ENCODE measurements at places on chromosomes 7 and 10.

DNA sequence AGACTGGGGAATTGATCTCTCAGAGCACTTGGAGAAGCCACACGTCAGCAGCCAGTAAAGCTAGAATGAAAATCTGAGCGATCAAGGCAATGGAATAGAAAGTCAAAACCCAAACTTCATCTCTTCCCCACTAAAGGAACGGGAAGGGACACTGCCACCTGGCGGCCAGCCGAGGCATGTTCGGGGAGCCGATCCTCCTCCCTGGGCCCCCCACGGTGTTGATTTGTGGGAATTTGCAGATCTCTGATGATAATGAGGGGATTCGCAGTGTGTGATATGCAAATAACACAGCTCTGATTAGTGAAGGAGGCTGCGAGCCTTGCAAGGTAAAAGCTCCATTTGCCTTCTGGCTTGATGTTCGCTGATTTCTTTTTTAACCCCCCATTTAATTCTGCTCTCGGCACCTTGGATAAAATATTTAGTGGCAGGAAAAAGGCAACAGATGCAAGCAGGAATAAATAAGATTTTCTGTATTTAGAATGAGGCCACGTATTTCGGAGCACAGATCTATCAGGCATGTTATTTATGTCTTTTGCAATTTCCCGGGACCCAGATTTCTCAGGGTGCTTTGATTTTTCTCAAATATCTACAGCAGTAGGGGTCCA is 258.6 kb downstream of the PAXIP1 start:
- DNase-seq, result no peak

DNA sequence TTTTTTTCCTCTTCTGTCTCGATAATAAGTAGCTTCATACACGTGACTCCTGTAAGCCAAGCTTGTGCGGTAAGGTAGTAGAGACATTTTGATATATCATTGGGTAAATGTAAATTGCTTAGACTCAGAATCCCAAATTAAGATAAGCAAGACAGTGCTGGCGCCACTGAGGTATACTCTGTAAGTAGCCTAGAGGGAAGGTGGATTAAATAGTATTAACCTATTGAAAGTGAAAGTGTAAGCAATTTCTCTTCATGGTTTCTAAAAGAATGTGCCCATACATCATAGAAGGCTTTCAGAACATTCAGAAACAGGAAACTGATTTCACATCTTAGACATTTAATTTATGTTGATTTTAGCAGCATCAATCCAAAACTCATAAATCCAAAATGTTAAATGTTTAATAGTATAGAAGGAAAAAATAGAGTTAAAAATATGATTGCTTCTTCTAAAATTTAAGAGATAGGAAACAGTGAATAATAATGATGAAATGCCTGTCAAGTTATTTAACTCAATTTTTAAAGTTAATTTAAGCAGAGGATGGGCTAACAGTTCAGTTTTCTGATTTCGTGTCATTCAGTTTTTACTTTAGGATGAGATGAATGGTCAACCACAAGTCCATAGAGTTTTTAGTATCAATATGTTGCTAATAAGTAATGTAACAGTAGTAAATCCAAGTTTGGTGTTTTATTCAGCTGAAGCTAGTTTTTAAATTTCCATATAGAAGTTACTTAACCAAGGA is 36.8 kb downstream of the LRRC72 start:
- no peak for DNase-seq

- no peak for DNase-seq
These were observed 163.8 kb downstream of the ELMO1 start for GRCh38 chr7:37284805-37285231.

- peak; percentile 92 for DNase-seq
These were observed 29.8 kb upstream of the GNA12 start for GRCh38 chr7:2873686-2874551.

DNA sequence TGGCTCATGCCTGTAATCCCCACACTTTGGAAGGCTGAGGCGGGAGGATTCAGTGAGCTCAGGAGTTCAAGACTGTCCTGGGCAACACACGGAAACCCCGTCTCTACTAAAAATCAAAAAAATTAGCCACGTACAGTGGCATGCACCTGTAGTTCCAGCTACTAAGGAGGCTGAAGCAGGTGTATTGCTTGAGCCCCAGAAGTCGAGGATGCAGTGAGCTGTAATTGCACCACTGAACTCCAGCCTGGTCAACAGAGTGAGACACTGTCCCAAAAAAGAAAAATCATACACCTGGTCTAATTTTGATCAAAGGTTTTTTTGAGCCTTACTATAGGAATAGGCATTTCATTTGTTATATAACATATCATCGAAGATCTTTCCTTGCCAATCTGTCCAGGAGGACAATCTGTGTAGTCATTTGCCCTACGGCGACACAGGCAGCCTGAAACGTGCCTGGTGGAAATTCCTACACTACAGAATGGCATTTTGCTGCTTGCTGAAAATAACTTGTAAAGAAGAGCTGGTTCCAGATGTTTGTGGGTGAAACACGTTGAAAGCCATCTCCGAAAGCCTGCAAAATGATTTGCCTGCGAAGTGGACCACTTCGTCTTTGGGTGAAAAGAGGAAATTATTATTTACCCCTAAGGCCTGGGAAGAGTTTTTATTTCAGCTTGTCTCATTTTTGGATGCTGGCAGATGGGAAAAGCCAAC is 31.3 kb upstream of the GDI2 start:
- no peak for DNase-seq

DNA sequence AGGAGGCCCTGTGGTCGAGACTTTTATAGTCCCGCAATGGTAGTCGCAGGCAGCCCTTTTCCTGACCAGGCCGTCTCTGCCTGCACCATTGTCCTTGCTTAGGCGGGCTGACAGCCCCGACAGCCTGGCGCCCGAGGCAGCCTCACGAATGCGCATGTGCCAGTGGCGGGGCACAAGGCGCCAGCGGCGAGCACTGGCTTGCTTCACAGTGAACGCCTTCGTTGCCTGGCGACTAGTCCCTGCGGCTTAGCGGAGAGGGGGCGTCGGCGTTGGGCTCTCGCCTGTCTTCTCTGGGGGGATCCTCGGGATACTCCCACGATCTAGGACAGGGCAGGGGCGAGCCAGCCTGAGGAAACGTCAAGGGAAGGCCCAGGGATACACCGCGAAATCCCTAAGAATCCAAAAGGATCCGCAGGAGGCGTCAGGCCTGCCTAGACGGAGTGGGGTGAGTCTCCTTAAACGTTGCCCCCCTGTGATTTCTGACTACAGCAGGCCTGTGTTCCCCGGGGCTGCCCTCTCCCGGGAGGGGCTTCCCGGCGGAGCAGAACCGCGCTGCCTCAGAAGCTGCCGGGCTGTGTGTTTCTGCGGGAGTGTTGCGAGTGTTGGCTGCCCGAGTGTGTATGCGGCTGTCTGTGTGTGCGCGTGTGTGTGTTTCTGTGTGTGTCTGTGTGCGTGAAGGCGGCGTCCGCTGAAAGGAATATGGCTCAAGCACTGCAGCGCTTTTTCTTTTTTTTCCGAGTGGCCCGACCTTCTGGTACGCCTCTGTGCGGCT is 20.5 kb upstream of the ZNF273 start:
- no peak for DNase-seq

DNA sequence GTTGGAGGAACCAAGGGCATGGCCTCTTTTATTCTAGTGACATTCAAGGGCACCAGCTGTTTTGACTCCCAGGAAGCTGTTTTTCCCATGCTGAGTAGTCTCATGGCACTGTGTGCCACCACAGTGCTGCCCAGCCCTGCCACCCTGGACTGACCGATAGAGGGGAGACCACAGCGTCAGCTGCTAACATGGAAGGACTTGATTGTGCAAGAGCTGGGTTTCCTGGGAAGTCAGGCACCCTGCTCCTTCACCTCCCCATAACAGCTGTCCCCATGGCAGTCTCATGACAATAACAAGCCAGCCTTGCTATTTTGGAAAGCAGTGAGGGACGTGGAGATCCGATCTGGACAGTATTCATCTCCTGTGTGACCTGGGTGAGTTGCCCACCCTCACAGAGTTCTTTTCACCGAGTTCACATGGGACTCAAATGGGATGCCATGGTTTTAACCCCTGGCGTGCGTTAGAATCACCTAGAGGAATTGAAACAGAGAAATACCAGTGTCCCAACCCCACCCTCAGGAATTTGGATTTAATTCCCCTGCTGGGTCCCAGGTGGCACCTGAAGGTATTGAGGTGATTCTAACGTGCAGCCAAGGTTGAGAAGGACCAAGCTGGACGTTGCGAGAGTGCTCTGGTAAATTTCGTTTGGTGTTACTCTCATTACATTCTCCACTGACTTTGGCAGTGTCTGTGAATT is 174.8 kb downstream of the CELF2 start:
- no peak for DNase-seq

DNA sequence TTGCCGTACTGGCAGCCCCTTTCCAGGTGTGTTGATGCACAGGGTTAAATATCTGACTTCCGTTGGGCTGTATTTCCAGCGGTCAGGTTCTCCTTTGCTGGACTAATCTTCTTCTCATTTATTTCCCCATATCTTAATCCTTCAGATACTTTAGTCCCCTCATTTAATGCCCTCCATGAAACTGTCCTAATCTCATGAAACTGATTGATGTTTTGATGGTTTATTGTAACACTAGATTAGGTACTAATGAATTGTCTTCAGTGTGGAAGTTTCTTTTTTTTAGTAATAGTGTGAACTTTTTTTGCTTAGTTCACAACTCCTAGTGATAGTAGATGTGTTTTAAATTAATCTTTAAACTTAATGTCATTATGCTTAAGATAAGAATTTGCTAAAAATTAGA is 6.3 kb downstream of the CUL1 start:
- no peak for DNase-seq

- DNase-seq, result no peak
These were observed 2.2 kb downstream of the EGFR start for GRCh38 chr7:55021053-55021452.

- DNase-seq, result no peak
These were observed 183.4 kb downstream of the PTPN20 start for GRCh38 chr10:47094636-47095035.

- no peak for DNase-seq
These were observed 76.2 kb downstream of the CHN2 start for GRCh38 chr7:29270594-29271318.

DNA sequence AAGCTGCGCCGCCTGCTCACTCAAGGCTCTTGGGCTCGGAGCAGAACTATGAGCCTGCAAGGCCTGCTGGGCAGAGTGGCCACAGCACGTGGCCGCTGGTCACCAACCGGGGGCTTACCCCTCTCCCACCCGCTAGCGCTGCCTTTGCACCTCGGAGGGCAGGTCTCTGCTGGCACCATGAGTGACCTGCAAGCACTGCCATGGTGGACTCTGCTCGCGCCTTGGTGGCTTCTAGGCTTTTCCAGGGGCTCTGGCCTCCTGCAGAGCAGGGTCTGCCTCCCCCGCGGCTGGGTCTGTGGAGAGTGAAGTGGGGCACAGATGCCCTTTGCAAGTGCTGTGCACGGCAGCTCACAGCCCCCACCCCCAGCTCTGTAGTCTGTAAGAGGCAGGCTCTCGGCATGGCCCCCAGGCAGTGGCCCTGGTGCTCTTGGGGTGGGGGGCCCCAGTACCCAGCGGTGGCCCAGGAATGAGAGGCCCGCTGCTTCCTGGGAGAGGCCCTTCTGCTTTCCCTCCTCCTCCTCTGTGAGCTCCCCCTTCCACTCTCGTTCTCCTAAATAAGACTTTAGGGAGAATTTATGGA is 119.6 kb downstream of the INPP5A start:
- DNase-seq, result no peak

GRCh38 chr10:47101196-47101595 is 190.0 kb downstream of the PTPN20 start:
- no peak for DNase-seq
